Adipocyte (in vitro differentiated cells): ENCODE measurements at places on chromosomes 5 and 9.
A peak's percentile ranks its signal among the peaks of the same experiment; 100 is the strongest.

- no peak for DNase-seq
These were observed 3.3 kb downstream of the LCN8 start for GRCh38 chr9:136754626-136755301.

DNA sequence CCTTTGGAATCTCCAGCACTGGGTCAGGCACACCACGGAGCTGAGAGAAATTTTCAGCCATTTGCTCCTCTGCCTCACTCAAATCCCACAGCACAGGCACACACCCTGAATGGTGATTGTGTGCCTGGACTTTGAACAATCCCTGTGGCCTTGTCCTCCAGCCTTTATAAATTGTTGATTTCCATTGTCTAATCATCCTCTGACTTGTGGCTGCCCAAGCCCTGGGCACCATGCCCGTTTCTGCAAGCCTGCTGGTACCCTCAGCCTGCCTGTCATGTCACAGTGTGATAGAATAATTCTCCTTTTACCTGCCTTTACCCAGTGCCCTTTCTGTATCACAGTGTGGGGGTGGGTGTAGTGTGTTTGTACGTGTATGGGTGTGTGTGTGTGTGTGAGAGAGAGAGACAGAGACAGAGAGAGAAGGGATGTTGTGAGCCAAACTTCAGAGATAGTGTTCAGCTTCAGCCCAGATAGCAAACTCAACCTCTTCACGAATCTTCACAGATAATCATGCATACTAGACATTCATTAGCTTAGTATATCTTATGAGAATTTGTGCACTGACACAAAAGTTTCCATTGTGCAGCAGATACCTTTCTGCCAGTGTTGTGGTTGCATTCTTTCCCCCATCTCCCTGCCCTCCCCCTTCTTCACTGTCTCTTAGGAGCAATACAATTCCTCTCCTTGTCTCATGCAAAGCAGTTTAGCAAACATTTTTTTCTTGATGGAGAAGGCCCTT lies 27.8 kb upstream of the SLC44A1 start:
- no peak for DNase-seq

GRCh38 chr5:79172269-79172668 lies 60.7 kb downstream of the BHMT start:
- peak; percentile 48 for DNase-seq

DNA sequence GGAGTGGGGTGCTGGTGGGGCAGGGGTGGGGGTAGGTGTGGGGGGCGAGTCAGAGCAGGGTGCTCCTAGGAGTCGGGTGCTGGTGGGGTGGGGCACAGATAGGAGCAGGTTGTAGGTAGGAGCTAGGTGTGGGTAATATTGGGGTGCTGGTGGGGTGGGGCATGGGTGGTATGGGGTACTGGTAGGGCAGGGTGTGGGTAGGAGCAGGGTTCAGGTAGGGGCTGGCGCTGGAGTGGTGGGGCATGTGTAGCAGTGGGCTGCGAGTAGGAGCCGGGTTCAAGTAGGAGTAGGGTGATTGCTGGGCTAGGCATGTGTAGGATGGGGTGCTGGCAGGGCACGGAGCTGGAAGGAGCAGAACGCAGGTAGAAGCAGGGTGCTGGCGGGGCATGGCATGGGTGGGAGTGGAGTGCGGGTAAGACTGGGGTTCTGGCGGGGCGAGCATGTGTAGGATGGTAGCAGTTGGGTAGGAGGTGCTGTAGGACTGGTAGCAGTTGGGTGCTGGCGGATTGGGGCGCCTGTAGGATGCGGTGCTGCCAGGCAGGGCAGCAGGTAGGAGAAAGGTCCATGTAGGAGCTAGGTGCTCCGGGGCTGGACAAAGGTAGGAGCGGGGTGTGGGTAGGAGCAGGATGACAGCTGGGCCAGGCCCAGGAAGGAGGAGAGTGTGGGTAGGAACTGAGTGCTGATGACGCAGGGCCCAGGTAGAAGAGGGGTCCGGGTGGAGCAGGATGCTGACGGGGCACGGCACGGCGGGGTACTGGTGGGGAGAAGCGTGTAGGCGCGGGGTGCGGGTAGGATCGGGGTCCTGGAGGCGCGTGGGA lies 105.5 kb upstream of the SIMC1 start:
- DNase-seq, result no peak

DNA sequence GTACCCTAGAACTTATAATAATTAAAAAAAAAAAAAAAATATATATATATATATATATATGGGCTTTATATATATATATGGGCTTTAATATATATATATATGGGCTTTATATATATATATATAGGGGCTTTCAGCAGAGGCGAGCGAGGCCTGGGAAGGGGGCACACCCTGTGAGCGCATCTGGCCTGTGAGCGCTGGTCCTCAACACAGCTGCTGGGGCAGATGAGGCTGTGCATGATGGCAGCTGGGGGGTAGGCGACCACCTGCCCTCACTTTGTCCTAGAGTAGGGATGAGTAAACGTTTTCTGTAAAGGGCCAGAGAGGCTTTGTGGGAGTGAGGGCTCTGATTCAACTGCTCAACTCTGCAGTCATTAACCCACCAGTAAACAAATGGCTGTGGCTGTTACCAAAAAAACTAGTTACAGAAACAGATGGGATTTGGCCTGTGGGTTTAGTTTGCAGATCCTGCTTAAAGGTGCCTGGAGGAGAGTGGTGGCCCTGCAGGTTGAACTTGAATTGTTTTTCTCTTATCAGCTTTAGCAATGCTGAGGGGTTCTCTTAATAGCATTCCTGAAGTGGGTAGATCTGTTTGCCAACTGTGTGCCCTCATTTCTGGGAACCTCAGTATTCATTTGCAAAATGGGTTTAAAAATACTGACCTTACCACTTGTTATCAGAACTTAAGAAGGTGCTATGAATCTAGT lies 88.1 kb upstream of the EPB41L4B start:
- DNase-seq, result no peak

- DNase-seq, result peak; percentile 42
These were observed 281.9 kb downstream of the MARCHF11 start for GRCh38 chr5:15897656-15898055.

GRCh38 chr9:87529671-87530070 lies 32.0 kb downstream of the DAPK1 start:
- no peak for DNase-seq

GRCh38 chr5:171469326-171469725 lies 49.9 kb downstream of the FGF18 start:
- DNase-seq, result no peak

GRCh38 chr5:135215617-135216470 lies 181.8 kb upstream of the PITX1 start:
- no peak for DNase-seq

DNA sequence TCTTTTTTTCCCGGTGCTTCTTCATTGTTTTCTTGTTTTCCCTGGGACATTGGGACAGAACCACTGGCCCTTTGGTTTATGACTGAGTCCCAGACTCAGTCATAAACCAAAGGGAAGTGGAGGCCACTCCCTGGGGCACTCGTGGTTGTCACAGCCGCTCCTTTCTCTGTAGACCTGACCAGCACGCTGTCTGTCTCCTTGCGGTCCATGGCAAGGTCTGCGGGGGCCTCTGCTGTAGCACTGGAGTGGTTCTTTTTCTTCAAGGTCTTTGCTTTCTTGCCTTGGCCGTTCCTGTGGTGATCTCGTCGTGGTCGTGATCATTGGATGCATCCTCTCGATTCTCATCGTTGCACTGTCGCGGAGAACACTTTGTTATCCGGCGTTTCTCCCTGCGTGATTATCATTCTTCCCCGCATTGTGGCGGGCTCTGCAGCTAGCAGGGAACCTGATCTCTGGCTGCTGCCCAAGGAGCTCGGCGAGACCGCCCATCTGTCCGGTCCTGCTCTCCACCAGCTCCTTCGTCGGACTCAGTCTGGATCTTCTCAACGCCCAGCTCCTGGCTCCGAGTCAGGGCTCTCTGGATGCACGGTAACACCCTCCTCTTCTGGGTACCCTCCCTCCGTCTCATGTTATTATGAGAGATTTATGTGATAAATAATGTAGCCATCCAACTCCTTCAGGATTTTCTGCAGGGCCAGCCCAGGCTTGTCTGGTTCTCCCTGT lies 43.5 kb upstream of the MPDZ start:
- DNase-seq, result no peak

- no peak for DNase-seq
These were observed 6.1 kb upstream of the STOML2 start for GRCh38 chr9:35108946-35109575.

- DNase-seq, result no peak
These were observed 30.7 kb upstream of the VCAN start for GRCh38 chr5:83440826-83441225.

GRCh38 chr5:90338712-90339372 lies 70.7 kb downstream of the CETN3 start:
- DNase-seq, result no peak

DNA sequence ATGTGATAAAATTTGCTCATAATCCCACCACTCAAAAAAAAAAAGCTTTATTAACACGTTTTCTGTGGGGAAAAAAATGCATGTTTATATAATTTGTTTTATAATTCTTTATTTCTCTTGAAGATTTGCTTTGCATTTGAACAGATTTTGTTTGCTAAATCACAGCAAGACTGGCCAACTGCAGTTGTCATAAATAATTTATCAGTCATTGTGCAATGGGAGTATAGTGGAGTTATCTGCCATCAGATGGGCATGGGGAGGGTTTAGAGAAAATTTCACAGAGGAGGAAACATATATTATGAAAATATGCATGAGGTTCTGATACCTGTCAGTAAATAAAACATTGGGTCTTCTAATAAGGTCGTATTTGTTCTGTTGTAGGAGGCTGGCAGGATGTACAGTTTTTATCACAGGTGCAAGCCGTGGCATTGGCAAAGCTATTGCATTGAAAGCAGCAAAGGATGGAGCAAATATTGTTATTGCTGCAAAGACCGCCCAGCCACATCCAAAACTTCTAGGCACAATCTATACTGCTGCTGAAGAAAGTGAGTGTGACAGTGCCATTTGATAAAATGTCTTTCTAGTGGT lies 23.8 kb downstream of the HSDL2 start:
- DNase-seq, result peak; percentile 33

DNA sequence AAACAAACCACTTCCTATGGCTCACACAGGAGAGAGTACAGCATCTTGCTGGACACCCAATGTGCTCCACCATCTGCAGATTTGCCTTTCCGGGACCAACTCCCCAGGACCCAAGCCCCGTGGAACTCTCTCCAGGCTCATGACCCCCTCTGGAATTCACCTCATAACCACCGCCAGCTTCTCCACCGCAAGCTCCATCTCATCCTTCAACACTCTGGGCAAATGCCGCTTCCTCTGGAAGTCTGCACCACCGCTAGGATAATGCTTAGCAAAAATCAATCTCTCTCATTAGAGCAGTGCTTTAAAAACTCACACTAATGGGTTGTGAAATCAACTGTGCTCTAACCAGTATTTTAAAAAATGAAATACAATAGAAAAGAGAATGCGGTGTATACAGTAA lies 150.0 kb downstream of the COL23A1 start:
- no peak for DNase-seq

GRCh38 chr5:6359555-6360322 lies 18.6 kb downstream of the MED10 start:
- DNase-seq, result no peak

DNA sequence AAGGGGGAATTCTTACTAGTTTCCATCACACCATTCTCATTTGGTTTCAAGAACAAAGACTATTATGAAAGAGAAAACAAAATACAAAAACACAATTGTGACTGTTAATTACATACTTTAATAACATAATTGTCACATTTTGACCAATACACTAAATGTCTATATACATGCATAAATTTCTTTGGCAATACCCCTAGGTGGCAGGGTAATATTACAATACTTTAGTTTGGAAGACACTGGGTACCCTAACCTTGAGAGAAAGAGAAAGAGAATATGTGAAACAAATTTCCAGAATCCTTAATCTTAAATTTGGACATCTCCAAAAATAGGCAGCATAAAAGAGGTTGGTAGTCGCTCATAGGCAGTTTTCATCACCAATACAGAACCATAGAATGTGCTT lies 619.6 kb upstream of the ADAMTS16 start:
- DNase-seq, result no peak
